ENCODE measurements at places on chromosomes 11 and 22.

GRCh38 chr11:63680834-63681320 is 423 bp upstream of the RTN3 start:
- no peak for DNase-seq

DNA sequence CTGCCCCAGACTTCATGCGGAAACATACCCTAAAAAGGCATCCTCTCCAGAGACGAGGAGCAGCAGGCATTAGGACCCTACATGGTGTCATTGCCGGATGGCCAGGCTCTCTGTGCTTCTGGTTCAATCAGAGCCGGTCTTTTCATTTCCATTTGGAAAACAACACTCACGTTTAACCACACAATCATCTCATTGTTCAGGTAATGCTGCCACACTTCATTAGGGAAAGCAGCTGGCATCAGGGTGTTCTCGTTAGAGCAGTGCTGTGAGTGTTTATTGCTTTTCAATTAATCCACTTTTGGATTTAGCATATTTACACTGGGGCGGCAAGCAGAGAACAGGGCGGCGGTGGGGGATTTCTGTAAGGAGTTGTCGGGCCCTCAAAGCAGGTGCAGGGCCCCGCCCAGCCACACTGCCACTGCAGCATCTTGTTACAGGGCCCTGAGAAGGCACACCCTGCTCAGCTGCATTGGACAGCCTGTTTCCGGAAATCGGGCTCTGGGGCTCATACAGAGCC is 338.6 kb downstream of the SHANK2 start:
- DNase-seq = no peak

- peak; percentile 51 for DNase-seq
Observed at GRCh38 chr11:118401880-118402590, 629 bp downstream of the ATP5MG start.

DNA sequence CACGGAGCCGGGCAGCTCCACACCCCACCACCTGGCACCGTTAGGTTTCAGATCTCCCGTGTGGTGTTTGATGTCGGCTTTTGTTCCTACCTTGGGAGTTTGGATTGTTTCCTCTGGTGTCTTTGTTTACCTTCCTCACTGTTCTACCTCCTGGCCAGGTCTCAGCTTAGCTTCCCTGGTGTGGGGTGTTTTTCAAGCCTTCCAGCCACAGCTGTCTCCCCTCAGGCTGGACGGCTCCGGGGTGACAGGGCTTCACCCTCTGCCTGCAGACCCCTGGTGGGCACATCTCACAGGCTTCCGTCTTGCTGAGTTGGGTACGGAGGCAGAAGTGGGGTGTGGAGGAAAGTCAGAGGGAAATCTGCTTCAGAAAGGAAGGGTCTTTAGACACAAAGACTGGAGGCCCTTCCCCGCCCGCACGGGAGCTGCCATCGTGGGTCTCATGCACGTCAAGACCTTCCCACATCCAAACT is 59.6 kb upstream of the EMID1 start:
- DNase-seq = no peak

GRCh38 chr11:34028425-34028824 is 23.1 kb upstream of the CAPRIN1 start:
- no peak for DNase-seq

DNA sequence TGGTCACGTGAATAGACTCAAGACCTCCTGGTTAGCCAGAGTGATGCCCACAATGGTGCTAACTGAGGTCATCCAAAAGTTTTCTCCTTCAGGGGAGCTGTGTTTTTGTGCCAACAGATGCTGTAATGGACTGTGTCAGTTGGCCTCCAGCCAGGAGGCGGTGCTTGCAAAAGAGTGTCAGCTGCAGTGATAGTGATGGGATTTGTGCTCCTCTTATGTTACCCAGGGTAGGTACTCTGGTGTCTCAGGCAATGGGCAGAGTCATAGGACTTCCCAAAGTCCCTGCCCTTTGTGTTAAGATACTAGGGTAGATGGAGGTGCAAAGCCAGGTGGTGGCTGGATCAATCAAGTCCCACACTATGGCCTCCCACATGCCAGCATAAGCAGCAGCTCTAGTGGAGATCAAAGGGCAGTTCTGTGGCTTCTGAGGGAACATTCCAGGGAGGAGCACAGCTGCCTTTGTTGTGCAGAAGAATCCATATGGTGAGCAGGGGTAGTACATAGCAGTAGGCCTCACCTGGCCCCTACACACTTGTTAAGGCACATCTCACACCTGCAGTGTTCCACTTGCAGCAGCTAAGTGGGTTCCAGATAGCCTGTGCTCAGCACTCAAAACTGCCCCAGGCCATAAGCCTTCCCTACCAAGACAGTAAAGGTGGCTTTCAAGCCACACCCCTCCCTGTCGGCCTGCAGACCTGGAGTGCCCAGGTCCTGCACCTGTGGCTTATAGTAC is 9.4 kb upstream of the FANCF start:
- no peak for DNase-seq

DNA sequence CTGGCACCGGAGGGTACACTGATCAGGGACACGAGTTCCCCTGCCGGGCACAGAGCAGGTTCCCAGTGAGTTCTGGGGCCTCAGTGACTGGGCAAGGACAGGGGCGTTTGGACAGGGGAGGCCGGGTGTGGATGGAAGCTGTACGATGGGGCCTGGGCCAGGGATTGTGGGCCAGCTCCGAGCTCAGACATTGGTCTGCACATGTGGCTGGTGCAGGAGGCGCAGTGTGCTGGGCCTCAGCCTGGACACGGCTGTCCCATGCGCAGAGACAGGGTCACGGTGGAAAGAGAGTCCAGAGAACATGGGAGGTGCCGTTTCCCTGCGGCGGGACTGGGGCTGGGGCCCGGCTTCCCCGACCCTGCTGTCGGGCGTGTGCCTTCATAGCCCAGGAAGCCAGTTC is 60.7 kb downstream of the CDKN1C start:
- DNase-seq = no peak
